Activated CD4-positive, alpha-beta T cell treated with anti-CD3 and anti-CD28 coated beads for 4 hours (primary cell): ENCODE measurements at places on chromosomes 16 and 17.

DNA sequence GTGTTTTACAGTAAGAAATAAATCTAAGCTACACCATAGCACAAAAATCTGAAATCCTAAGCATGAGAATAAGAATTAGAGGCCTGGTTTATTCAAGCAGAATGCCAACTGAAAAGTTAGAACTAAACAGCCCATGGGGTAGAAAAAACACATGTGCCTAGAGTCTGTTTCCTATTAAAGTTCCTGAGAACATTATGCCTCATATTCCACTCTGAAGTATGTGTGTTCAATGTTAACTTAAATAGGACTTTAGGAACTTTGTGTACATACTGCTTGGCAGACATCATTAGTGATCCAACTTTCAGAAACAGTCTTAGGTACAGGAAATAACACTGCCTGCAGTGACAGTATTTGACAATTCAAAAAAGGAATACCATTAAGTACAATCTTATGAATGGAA, 18.2 kb downstream of the HEATR6 start:
- DNase-seq = no peak

DNA sequence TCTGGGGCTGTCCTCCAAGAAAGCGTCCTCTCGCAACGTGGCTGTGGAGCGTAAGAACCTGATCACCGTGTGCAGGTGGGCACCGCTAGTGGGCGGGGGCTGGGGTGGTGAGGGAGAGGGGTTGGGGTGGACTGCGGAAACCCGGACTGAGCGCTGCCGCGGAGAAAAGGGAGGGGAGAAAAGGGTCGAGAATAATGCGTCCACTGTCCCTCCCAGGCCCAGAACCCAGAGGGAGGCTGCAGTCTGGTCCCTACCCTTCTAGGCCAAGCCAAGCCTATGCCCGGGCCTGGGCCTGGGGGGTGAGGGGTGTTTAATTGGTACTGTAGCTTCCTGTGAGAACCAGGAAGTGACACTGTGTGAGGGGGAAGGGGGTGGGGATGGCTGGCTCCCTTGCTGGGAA, 464 bp downstream of the RUNDC3A start:
- DNase-seq = no peak

DNA sequence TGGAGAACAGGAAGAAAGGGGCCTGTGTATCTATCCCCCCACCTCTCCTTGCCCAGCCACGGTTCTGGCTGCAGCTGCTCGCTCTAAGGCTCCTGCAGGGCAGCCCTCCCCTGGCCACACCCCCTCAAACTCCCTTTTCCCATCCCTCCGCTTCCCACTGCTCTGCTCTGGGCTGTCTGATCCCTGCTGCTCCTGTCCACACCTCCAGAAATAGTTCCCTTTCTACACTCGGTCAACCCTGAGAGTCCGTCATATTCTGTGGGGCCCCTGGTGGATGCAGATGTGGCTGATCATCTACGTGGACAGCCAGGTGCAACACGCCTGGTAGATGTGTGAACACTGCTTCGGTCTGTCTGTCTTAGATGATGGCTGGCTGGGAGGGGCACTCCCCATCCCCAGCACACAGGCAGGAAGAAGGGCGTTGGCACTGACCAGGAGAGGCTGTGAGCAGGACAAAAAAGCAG, 19.3 kb upstream of the KRT19 start:
- DNase-seq = no peak

- DNase-seq = no peak
Observed at GRCh38 chr16:88005181-88005581, 53.9 kb downstream of the BANP start.
